ENCODE measurements at places on chromosomes 7 and 10. TPM values are rescaled to one million over a fixed set of nuclear protein-coding genes. Genes with fewer than 3 reads are reported as not detected.

GRCh38 chr10:47318706-47319105, 3.5 kb upstream of the GDF2 start:
- no peak for DNase-seq

DNA sequence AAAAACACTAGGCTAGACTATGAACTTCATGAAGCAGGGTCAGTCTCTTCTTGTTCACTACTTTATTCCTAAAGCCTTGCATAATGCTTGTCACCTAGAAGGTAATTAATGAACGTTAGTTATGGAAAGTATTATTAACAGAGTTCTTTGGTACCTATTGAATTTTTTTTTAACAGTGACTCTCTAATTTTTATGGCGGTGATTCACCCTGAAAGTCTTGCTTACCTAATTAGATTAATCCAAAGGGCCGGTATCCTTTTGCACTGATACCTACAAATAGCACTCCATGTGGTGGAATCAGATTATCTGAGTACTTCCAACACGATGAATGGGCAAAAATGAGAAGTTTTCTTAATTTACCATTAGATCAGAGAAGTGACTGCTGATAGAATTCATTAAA, 31.7 kb downstream of the STAM start:
- DNase-seq = no peak

- DNase-seq = no peak
Observed at GRCh38 chr10:28837613-28838390, 160.5 kb downstream of the BAMBI start.

GRCh38 chr10:21402606-21403083, 122.8 kb downstream of the SKIDA1 start:
- DNase-seq = no peak

- no peak for DNase-seq
Observed at GRCh38 chr7:55120501-55121198, 101.8 kb downstream of the EGFR start.

DNA sequence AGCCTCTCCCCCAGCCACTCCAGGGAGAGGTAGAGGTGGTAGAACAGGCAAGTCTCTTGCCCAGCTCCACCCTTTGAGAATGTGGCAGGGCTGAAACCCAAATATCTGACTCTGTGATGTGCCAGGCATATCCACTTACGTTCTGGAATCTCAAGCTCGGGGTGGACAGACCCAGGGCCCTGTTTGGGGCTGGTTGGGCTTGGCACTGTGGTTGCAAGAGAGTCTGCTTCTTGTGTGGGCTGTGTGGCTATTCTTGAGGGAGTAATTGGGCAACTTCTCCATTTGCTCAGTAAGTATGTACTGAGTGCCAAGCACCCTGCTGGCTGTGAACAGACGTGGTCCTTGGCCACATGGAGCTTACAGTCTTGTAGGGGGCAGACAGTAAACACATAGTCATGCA, 4.7 kb downstream of the UBTD1 start:
- peak; percentile 71 for DNase-seq

- no peak for DNase-seq
Observed at GRCh38 chr7:98215561-98216495, 4.6 kb downstream of the BHLHA15 start.

DNA sequence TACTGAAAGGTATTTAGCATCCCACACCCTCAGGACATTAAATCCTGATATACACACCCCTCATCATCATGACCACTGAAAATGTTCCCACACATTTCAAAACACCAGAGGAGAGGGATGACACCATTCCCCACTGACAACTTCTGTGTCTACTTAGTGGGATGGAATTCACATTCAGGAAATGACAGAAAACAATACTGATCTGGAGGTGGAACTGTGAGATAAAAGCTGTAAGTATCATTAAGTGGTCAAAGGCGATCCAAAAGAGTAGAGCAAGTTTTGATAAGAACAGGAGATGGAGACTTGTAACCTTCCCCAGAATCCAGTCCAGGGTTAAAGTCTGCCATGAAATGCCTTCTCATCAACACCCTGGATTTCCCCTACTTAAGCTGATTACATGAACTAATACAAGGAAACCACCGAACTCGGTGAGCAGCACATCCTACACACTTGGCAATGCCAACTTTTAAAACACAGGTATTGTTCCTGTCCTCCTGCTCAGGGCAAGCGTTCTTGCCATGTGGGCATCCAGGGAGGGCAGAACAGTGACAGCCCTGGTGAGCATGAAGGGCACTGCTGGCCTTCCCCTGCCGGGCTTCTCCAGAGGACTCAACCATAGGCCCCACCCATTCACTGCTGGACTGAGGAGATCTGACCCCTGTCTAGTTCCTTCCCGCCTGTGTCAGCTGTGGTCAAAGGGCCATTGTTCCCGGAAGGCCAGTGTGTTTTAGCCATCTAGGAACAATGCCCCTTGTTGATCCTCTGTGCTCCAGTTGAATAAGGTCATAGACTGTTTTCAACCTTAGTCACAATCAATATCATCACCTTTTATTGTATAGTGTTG, 85.0 kb downstream of the SGMS1 start:
- no peak for DNase-seq

GRCh38 chr10:72545546-72545945, 80.3 kb downstream of the MICU1 start:
- DNase-seq = no peak

The PYROXD2 gene
- total RNA-seq = 8.6 TPM

The GPR158 gene
- 0.05 TPM for total RNA-seq

The ADCY1 gene
- 10.8 TPM for total RNA-seq

The GNG11 gene
- 19.0 TPM for total RNA-seq

All from heart left ventricle (tissue), 16 donors.